ENCODE measurements at places on chromosomes 3 and 15. TPM values are rescaled to one million over a fixed set of nuclear protein-coding genes. Genes with fewer than 3 reads are reported as not detected.

GMPS gene
- polyA plus RNA-seq, result 38.0 TPM

RTP1 gene
- not detected for polyA plus RNA-seq

GOLGA8M gene
- 1.4 TPM for polyA plus RNA-seq

DNA sequence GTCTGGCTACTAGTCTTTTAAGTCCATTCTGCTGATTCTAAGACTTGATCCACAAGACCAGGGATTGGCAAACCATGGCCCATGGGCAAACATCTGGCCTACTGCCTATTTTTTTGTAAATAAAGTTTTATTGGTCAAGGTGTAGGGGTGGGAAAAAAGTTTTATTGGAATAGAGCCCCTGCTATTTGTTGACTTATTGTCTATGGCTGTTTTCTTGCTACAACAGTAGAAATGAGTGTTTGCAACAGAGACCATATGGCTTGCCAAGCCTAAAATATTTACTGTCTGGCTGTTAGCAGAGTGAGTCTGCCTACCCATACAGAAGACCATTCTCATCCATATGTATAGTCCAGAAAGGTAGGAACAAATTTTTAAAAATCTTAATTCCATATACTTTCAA, 106.4 kb downstream of the PTPRG start:
- no peak for DNase-seq

DNA sequence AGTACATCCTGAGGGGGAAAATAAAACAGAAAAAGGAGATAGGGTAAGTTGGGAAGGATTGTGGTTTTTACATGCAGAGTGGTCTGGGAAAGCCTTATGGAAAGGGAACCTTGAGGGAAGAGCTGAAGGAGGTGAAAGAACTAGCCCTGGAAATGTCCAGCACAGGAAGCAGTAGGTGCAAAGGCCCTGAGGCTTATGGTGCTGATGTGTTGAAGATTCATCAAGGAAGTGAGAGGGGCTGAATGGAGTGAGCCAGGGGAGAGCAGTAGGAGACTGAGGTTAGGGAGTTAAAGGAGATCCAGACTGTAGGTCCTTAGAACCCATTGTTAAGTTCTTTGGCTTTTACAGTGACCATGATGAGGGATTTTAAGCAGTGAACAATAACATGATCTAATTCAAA, 33.0 kb downstream of the ATP1B3 start:
- DNase-seq, result no peak

GRCh38 chr15:87269566-87269965, 987.0 kb downstream of the NTRK3 start:
- DNase-seq, result no peak

DNA sequence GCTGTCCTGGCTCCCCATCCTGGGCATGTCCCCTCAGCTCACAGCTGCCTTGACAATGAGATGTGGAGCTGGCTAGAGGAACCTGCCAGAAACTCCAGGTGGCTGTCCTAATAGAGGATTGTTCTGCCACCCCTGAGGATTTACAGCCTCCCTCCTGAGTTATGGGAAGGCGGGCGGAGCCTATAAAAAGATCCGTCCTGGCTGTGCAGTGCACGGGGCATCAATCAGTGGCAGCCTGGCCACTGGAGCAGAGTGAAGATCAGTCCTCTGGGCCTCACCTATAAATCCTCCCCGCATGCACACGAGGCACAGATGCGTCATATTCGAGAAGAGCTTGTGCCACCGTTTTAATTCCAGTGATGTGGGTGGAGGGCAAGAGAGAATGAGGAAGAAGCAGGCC, 90.0 kb downstream of the MEGF11 start:
- DNase-seq, result no peak

GRCh38 chr3:52512105-52512504, 17.0 kb downstream of the STAB1 start:
- DNase-seq, result no peak

DNA sequence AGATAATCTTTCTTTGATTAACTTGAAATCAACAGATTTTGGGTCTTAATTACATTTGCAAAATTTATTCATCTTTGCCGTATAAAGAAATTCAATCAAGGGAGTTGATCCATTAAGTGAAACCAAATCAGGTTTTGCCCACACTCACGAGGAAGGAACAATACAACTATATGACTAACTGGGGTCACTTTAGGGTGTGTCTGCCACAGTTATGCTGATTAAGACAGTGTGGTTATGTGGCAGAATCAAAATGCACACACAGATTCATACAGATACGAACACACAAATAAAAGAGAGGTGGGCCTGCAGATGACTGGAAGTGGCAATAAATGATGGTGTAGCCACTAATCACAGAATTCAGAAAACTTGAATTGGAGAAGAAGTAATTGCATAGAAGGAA, 543.5 kb downstream of the GABRG3 start:
- DNase-seq, result no peak
